ENCODE measurements at places on chromosomes 1 and 21.

- DNase-seq = no peak
Measured at GRCh38 chr1:65825741-65826140, 33.0 kb downstream of the PDE4B start.

DNA sequence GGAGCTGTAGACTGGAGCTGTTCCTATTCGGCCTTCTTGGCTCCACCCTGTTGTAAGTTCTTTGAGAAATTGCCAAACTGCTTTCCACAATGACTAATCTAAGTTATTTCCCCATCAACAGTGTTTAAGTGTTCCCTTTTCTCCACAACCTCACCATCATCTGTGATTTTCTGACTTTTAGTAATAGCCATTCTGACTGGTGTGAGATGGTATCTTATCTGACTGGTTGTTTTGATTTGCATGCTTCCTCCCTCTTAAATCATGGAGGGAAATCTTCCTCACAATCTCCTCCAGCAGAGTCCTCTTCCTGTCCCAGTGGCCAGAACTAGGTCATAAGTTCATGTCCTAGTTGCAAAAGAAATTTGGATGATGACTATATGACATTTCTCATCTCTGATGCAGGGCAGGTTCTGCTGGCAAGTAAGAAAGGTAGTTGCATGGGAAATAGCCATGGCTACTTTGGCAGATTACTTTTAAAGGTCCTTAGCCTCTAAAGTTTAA, 294.0 kb downstream of the LRRC40 start:
- no peak for DNase-seq

GRCh38 chr1:203744075-203744972, 20.7 kb upstream of the LAX1 start:
- peak; percentile 63 for DNase-seq

GRCh38 chr1:64098846-64099582, 104.4 kb upstream of the UBE2U start:
- DNase-seq = no peak

GRCh38 chr1:227728059-227728891, 6.8 kb downstream of the JMJD4 start:
- DNase-seq = peak; percentile 84

DNA sequence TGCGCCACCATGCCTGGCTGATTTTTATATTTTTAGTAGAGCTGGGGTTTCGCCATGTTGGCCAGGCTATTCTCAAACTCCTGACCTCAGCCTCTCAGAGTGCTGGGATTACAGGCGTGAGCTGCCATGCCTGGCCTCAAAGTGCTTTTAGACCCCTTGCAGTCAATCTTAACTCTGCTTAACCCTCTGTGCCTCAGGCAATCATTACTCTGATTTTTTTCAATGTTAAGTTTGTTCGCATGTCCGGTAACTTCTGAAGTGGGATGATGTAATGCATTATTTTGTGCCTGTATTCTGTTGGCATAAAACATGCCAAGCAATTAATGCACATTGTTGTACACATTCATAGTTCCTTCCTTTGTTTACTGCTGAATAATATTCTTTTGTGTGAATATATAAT, 18.6 kb downstream of the SMG7 start:
- DNase-seq = no peak

- no peak for DNase-seq
Measured at GRCh38 chr1:94299627-94300553, 62.5 kb upstream of the ARHGAP29 start.

- no peak for DNase-seq
Measured at GRCh38 chr1:17018849-17019248, 7.1 kb upstream of the ATP13A2 start.

- DNase-seq = no peak
Measured at GRCh38 chr1:151581921-151582320, 29.9 kb upstream of the SNX27 start.

DNA sequence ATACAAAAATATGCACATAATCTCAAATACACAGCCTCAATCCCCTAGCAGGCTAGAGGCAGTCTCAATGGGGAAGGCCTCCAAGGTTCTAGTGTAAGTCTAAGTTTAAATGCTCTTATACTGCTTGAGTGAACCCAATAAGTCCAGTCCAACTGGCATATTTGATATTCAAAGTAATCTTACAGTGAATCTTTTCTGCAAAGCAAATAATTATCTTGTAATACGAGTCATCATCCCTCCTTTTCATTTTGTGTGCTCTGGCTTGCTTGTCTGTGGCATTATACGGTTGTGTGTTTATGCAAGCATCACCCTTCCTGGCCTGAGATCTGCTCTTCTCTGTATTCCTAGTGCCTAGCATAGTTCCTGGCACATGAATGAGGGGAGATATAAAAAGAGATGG, 166.9 kb upstream of the HMGB4 start:
- DNase-seq = peak; percentile 24

GRCh38 chr1:54614563-54614962, 8.8 kb downstream of the FAM151A start:
- DNase-seq = no peak

DNA sequence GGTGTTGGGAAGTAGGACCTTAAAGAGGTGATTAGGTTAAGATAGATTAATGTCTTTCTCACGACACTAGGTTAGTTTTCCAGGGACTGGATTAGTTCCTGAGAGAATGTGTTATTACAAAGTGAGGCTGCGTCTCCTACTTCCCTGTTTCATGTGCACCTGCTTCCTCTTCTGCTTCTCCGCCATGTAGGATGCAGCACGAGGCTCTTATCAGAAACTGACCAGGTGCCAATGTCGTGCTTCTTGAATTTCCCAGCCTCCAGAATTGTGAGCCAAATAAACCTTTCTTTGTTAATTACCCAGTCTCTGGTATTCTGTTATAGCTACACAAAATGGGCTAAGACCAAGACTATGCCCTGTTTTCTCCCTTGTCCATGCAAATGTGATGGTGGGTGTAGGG, 152.2 kb upstream of the LMO4 start:
- DNase-seq = no peak

DNA sequence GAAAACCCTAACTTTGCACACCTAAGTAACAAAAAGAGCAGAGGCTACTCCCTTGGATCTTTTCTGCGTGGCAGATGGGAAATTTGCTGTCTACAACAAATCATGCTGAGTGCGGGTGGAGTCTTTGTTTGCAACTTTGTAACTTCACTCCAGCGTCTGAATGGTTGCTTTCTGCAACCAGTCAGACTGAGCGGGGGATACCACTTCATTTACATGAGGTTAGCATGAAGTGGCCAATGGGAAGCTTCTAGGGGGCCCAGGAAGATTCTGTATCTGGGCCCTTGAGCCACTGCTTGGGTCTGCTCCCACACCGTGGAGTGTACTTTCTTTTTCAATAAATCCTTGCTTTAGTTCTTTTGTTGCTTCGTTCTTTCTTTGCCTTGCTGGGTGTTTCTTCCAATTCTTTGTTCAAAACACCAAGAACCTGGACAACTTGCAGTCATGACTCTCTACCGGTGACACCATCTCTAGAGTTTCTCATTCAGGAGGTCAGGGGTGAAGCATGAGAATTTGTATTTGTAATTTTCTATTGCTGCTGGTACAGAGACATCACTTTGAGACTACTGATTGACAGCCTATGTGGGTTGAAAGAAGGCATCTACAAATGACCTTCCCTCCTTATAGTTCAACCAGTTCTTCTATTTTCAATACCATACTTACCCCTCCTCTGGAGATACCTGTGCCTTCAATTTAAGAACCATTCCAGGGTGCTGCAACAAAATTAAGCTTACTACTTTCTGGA, 55.8 kb upstream of the RC3H1 start:
- DNase-seq = no peak

DNA sequence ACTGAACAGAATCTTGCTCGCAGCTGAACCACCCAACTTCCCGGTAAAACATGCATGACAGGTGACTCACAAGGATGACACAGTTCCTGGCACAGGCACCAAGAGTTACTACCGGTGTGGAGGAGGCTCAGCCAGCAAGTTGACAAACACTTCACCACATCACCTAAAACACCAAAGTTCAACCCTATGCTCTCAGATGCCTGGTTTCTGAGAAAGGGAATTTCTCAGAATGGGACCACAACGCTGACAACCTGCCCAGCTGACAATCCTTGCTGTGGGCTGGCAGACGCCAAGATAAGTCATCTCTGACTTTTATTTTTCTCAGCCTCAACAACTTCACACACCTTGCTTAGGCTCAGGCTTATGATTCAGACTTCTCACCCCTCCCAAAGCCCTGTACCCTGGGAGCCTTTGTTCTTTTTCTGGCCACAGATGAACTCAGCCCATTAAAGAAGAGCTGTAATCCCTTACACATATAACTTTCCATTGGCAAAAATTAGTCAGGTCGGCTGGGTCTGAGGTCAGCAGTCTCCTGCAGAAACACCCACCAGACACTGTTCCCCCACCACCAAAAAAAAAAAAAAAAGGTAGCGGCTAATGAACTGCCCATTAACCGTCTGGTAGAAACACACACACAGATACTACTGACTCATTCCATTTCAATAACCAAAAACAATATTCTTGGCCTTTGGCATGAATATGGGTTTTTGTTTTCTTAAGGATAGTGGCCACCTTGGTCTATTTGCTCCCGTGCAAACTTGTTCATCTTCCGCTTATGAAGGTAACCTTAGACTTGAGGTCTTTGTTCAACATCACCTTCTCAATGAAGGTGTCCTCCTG, 10.8 kb upstream of the TIAM1 start:
- peak; percentile 71 for DNase-seq

GRCh38 chr1:119373465-119373864, 4.9 kb downstream of the HAO2 start:
- no peak for DNase-seq

DNA sequence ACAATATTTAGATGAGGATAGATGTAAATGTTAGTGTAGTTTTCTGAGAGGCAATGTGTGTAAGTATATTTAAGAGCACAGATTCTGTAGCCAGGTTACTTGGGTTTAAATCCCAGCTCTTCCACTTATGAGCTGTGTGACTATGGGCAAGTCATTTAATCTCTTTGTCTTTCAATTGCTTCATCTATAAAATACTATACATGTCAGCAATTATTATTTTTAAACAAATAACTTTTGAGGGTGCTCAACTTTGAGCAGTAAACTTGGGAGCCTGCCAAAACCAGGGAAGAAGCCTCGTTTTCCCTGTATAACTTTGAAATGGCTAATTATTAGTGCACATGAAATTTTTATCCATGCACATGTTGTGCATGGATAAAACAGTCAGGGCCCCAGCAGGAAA, 222.8 kb downstream of the FOXD2 start:
- no peak for DNase-seq

DNA sequence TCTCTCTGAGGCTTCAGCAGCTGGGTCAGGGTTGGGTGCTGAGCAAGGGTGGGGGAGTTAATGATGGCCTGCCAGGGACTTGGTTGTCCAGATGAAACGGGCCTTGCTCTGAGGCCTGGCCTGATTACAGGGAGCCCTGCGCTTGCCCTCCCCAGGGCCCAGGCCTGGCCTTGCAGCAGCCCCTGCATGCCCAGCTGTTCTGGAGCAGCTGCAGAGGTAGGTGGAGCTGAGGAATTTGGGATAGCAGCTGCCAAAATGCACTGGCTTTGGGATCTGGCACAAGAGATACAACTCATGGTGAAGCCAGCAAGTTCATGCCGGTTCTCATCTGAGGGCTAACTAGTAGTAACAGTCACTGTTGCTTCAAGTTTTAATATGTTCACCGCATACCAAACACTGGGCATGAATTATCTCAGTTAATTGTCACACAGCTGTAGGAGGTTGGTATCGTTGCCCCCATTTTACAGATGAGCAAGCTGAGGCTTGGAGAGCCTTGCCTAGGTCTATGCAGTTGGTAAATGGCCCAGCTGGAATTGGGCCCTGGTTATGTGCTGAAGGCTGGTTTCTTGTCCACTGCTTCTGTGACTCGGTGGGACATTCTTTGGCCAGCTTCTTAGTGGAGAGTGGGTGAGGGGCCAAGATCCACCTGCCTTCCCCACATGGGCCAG, 7.3 kb upstream of the SERINC2 start:
- DNase-seq = no peak

DNA sequence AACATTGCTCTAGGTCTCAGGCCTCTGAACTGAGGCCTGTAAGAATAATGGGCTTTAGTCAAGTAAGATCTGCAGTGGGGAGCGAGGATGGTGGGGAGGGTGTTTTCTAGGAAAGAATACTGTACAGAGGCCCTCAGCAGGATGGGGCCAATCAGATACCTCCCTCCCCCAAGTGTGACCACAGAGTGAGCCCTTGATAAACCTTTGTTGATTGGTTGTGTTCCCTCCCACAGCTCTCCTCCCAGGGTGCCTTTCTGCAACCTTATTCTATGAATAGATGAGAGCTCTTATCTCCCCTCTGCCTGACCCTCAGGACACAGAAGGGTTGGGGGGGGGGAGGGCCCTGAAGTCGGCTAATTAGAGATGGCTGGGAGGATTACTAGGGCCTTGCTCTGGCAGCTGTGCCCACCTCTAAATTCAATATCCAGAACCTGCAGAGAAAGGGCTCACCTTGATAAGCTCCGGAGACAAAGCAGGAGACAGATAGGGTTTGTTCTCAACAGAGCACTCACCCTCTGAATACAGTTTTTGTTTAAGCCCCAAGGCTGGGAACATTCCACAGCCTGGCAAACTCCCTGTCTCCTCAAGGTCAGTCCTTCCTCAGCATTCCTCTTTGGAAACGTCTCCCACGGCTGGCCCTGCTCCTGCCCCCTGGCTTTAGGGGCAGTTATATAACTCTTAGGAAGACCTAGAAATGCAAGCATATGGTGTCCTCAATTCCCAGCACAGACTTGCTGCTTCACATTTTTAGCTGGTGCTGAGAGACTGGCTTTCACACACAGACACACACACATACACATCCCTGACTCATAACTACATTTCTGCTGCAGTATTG, 42.9 kb downstream of the ATP1A1 start:
- DNase-seq = no peak

GRCh38 chr1:63622849-63623566, 29.8 kb downstream of the PGM1 start:
- DNase-seq = no peak

GRCh38 chr1:24108334-24109165, 3.4 kb downstream of the MYOM3 start:
- no peak for DNase-seq

DNA sequence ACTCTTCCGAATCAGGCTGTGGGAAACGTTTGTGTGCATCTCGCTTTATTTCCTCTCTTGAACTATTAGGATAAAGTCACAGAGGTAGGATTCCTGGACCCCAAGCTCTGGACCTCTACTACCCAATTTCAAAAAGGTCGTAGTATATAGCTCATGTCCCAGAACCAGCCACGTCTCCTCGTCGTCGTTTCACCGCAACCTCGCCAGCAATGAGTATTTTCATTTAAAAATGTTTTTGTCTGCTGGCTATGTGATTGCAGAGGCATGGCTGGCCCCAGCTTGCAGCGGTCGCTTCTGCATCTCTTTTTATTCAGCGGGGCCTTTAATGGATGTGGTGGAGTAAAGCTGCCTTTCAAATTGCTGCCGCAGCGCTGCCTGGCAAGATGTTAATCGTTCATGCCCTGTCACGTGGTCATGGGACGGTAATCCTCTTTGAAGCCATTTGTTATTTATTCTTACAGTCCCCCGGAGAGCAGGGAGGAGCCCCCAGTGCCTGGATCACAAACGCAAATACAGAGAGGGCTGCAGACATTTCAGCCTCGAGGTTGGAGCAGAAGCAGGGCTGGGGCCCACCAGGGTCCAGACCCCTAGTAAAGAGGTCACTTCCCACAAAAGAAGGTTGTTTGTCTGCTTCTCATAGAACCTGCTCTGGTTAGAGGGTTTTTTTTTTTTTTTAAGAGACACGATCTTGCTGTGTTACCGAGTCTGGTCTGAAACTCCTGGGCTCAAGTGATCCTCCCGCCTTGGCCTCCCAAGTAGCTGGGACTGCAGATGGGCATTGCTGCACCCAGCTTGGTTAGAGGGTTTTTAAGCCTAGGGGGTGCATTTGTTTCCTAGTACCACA, 11.6 kb upstream of the NPHP4 start:
- DNase-seq = no peak

- DNase-seq = no peak
Measured at GRCh38 chr1:22393587-22393986, 58.1 kb upstream of the ZBTB40 start.
